C1 segment of cervical spinal cord (tissue), 14 donors: ENCODE measurements at places on chromosomes 3 and 15.

DNA sequence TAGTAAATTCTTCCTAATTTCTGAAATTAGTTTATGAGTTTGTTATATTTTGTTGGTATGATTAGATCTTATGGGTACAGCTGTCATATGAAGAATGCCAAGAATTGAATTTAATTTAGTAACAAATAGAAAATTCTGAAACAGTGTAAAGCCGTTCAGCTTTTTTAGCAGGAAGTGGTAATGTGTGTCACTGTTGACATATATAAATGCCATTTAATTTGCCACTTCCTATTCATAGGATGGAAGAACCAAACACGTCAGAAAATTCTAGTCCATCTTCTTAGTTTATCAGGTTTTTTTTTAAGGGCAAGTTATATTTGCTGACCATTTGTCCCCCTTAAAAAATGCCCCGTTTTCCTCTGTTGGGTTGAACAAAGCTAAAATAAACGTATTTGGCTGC is 43.0 kb downstream of the RAB8B start:
- no peak for DNase-seq

DNA sequence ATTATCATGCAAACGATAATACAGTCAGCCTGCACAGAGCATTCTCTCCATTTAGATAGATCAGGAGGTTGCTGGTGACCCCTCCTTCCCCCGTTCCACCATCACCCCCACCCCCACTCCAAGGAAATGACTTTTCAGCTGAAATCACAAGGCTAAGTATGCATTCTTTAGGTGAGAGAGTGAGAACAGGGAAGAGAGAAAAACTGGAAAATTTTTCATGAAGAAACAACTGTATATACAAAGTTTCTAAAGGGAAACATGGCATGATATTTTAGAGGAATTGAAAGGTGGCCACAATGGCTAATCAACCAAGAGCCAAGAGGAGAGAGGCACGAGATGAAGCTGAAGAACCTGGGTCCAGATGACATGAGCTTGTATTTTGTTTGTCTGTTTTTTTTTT is 22.2 kb downstream of the BCL2A1 start:
- no peak for DNase-seq

DNA sequence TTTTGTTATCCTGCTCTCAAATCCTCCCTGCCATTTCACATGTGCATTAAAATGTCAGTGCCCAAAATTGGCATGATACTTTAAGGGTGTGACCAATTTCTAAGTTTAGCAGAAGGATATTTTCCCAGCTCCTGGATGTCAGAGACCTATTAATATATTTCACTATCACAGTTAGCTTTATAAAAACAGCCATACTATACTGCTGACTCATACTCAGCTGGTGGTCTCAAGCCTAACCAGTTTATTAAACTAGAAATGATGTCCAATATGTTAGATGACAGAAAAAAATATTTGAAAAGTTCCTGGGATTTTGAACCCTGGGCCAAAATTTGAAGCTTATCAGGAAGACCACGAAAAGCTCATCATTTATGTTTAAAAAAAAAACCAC is 60.9 kb upstream of the ZNF280D start:
- no peak for DNase-seq

GRCh38 chr3:112377568-112378071 is 44.7 kb downstream of the CD200 start:
- DNase-seq, result no peak

DNA sequence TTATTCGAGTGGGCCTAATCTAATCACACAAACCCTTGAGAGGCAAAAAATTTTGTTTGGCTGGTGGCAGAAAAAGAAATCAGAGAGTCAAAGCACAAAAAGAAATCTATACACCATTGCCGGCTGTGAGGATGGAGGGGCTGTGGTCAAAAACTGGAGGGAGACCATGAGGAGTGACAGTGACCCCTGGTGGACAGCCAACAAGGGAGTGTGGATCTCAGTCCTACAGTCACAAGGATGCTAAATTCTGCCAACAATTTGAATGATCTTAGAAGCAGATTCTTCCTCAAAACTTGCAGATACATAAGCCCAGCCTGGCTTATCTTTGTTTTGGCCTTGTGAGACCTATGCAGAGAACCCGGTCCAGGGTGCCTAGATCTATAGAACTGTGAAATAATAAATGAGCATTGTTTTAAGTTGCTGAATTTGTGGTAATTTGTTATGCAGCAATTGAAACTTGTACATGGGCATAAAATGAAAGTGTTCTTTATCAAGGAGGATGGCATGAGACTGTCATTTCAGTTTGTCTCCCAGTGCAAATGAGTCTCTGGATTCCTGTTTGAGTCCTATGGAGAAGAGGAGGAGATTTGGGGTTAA is 103.0 kb upstream of the ARHGEF26 start:
- no peak for DNase-seq

GRCh38 chr3:142269767-142270166 is 44.4 kb upstream of the GK5 start:
- DNase-seq, result no peak
